ENCODE measurements at places on chromosomes 5 and 9. TPM values are rescaled to one million over a fixed set of nuclear protein-coding genes. Genes with fewer than 3 reads are reported as not detected.

The ROPN1L gene
- 10.4 TPM for total RNA-seq

The FAM78A gene
- total RNA-seq = 9.1 TPM

The SEC61B gene
- total RNA-seq = 90.3 TPM

The ZNF462 gene
- total RNA-seq = 85.9 TPM

The RC3H2 gene
- total RNA-seq = 42.2 TPM

The DND1 gene
- 0.92 TPM for total RNA-seq
